ENCODE measurements at places on chromosomes 13 and 19.

GRCh38 chr13:58919551-58919950 lies 1244.2 kb downstream of the DIAPH3 start:
- DNase-seq: no peak

- no peak for DNase-seq
These were observed 368.8 kb upstream of the TSHZ3 start for GRCh38 chr19:31718032-31718431.

GRCh38 chr13:112973577-112973951 lies 4.5 kb downstream of the MCF2L start:
- DNase-seq: no peak

GRCh38 chr13:59970847-59971246 lies 192.9 kb downstream of the DIAPH3 start:
- no peak for DNase-seq

GRCh38 chr19:3712663-3713611 lies 4.8 kb downstream of the TJP3 start:
- no peak for DNase-seq

GRCh38 chr13:45521297-45521696 lies 56.6 kb downstream of the COG3 start:
- DNase-seq: no peak

DNA sequence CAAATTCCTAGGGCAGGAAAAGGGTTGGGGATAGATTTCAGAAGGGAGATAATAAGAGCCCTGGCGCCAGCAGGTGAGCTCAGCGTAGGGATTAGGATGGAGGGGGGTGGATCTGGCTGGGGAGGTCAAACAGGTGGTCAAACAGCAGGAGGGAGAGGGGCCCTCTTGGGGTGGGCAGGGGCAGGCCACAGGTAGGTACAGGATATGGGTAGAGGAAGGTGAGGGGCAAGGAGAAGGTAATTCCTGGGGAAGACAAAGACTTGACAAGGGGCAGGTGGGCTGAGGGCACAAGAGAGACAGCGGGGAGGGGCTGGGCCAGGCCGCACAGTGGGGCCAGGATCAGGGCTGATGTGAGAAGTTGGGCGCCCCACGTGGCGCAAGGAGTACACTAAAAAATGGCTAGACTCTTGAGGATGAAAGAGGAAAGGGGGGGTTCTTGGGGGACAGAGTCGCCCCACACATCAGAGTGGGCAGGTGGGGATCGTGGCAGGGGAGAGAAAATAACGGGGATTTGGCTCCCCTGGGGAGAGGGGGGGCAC lies 713 bp downstream of the KRI1 start:
- DNase-seq: no peak

GRCh38 chr13:49690133-49690994 lies 922 bp downstream of the EBPL start:
- DNase-seq: no peak

DNA sequence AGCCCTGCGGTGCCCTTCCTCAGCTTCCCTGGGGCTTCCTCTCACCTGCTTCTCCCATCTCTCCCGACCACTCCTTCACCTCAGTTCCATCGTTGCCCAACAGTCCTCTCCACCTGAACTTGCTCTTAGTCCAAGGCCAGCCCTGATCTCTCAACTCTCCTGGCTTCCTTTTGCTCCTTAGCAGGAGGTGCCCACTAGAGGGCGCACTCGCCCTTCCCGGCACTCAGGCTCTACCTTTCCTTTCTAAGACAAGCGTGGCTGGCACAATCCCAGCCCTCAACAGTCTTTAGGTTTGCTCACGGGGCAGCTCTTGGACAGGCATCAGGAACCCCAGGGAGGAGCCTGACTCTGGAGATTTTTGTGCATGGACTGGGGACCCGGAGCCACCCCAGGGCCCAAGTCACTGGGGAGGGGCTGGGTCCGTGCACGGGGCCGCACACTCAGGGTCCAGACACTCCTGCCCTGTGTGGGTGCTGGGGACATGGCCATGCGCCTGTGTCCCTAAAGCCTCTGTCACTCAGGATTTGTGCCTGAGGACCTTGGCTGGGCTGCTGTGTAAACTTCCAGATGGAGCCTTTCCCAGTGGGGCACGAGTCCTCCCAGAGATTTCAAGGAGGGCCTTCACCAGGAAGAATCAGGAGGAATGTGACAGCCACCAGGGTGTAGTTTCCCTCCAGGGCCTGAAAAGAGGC lies 12.1 kb upstream of the CEACAM8 start:
- no peak for DNase-seq

GRCh38 chr19:14031719-14032480 lies at the start of gene IL27RA:
TSS of gene IL27RA (plus strand) at chr19:14031762. CDS start at chr19:14031873, 111 bp downstream.
- DNase-seq: no peak

DNA sequence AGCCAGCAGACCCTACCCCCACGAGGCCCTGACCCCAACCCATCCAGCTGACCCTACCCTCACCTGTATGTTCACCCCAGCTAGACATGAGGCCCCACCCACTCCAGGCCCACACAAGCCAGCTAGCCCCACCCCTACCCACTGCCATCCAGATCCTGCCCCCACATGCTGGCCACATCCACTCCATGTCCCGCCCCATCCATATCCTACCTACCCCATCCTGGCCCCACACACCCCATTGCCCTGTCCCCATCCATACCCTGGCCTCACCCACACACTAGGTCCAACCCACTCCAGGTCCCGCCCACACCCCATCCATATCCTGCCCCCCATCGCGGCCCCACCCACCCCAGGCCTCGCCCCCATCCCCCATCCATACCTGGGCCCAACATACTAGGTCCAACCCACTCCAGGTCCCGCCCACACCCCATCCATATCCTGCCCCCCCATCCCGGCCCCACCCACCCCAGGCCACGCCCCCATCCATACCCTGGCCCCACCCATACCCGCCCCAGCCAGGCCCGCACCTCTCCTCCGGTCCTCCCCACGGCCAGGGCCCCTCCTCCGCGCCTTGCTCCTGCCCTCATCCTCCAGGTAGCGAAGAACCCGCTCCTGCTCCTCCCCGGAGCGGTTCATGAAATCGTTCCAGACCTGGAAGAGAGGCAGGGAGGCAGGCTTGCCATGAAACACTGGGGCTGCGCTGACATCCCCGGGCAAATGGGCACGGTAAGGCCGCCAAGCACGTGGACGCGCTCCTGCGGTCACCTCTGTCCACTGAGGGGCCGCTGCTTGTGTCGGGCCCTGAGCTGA lies 7.2 kb downstream of the RNU6-9 start:
- DNase-seq: no peak

Data from cortex of kidney (tissue), 1 donor.